ENCODE measurements at places on chromosomes 2 and 18.

GRCh38 chr18:57437766-57438671, 2.8 kb downstream of the ONECUT2 start:
- DNase-seq, result peak; percentile 5

DNA sequence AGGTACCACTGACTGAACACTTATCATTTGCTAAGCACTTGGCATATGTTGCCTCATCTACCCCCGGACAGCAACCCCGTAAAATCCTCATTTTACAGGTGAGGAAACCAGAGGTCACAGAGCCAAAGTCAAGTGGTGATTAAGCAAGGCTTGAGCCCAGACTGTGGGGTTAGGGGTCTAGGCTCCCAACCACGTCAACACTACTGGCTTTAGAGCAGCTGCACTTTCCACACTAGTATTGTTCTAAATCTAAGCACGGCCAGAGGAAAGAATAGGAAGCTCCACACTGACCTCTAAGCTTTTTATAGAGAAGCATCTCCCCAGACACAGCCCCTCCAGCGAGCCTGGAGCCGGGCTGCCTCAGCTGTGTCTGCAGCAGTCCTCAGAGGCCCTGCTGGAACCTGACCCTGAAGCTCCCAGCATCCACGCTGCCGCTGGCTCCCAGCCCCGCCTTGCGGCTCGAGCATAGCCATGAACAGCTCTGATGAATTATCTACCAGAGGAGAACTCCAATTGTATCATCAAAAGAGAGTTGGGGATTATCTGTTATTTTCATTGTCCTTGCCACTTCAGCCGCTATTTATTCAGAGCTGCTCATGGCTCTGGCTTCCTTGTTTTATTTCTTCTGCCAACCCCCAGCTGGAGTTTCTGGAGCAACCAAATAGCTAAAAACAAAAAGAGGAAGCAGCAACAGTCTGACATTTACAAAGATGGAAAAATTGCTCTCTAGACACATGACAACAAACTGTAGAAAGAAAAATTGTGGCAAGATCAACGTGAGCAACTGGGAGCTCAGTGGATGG, 62.2 kb upstream of the RTN4 start:
- DNase-seq, result no peak

GRCh38 chr18:9861933-9862332, 23.8 kb upstream of the TXNDC2 start:
- DNase-seq, result no peak

GRCh38 chr2:213015387-213016165, 135.8 kb downstream of the IKZF2 start:
- no peak for DNase-seq

GRCh38 chr2:139514951-139515350, 734.8 kb upstream of the NXPH2 start:
- DNase-seq, result no peak

- DNase-seq, result no peak
Observed at GRCh38 chr18:77157312-77157711, 24.7 kb upstream of the MBP start.

- no peak for DNase-seq
Observed at GRCh38 chr2:113119111-113119510, 8.3 kb upstream of the IL1RN start.

DNA sequence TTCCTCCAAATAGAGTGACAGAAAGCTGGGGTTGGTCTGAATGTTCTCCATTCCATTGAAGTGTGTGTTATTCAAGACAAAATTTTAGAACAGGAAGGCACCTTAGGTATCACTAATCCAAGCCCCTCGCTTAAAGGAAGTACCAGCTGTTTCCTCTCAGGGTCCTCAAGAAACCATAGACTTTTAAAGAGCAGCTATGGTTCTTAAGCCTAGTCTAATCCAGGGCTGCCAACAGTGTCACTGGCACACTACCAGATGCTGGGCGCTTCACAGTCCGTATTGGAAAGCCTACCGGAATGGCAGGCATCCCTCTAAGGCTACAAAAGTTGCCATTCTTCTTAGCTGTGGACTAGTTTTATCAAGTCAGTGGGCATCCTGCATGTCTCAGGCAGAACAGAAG, 1.9 kb downstream of the NEMP2 start:
- no peak for DNase-seq
